ENCODE measurements at places on chromosomes 2 and 18.
A peak's percentile ranks its signal among the peaks of the same experiment; 100 is the strongest.

GRCh38 chr2:113240150-113240914, 38.4 kb downstream of the PAX8 start:
- DNase-seq = peak; percentile 94

- no peak for DNase-seq
Observed at GRCh38 chr2:34261701-34262100, 662.6 kb upstream of the FAM98A start.

DNA sequence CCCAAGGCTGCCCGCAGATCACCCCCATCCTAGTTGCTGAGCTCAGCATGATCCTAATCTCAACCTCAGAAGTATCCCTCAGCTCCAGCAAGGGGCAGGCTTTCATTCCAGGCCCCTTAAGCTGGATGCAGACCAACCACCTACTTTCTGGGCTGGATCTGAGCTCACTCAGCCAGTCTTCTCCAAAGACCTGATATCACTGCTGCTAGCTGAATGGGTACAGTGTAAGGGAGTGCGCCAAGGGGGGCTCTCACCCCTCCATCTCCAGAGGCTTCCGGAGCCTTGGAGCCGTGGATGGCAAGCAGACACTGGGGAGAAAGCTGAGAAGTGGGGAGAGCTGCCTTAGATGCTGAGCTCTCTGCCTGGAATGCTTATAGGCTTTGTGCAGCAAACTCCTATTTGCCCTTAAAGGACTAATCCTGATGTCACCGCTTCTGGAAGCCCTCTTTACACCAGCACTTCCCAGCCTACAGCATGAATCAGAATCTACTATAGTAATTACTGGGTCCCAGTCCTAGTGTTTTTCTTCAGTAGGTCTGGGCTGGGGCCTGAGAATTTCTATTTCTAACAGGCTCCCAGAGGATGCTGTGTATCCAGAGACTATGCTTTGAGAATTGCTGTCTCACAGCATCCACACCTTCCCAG, 31.0 kb downstream of the GYPC start:
- DNase-seq = no peak

GRCh38 chr2:73984203-73984921, at the start of gene TET3:
TET3 (plus strand) TSS chr2:73984910; CDS start chr2:73986404, 1,494 bp downstream.
- peak; percentile 69 for DNase-seq

GRCh38 chr2:63862806-63863205, 21.1 kb downstream of the UGP2 start:
- no peak for DNase-seq

DNA sequence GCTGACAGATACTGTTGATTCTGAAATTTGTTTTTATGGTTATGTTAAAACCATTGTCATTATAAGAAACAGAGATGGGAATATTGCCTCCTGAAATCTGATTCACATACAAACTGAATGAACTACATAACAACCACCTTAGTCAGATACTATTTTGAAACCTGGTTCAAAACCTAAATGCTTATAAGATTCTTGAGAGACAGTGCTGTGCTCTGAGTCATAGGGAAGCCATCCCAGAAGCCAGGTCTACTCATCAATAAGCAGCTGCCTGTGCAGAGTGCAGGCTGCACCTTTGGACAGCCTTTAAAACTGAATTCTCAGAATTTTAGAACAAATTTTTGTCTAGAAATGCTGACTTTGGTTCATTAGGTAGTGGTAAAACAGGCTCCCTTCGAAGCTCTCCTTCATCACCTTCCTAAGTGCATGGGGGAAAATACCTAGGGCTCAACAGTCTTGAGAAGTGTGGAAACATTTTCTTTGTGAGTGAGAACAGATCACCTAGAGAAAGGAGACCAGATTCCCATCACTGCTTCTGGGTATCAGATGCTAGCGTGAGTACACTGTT, at the start of gene SERPINB7:
SERPINB7 (plus strand) TSS at position 253 of the 565 bp plus-strand sequence. CDS start 6,955 bp downstream, outside the sequence.
- DNase-seq = no peak

DNA sequence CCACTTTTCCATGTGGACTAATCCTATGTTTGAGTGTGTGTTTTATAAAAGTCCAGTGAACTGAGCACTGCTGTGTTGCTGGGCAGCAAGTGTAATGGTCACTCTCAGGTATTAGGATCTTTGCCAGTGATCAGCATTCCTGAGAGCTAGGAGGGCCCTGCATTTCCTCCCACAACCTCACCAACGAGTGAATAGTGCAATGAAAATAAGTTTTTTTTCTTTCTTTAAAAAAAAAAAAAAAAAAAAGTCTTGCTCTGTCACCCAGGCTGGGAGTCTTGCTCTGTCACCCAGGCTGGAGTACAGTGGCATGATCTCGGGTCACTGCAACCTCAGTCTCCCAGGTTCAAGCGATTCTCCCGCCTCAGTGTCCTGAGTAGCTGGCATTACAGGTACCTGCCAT, 6.5 kb upstream of the OSBPL6 start:
- no peak for DNase-seq

DNA sequence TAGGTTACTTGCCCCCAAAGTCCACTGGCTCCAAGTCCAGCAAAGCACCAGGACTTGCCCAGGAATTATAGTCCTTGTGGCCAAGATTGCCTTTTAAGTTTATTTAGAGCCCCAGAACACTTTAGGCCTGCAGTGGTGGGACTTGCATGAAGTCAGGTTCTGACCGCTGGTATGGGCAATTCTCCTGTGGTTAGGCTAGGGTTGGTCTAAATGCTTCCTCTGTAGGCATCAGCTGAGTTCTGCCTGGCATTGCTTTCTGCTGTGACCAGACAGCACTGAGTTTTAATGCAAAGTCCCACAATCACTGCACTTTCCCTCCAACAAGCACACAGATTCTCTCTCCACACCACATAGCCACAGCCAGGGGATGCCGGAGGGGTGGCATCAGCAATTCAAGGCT, 64.5 kb downstream of the DDX18 start:
- no peak for DNase-seq

DNA sequence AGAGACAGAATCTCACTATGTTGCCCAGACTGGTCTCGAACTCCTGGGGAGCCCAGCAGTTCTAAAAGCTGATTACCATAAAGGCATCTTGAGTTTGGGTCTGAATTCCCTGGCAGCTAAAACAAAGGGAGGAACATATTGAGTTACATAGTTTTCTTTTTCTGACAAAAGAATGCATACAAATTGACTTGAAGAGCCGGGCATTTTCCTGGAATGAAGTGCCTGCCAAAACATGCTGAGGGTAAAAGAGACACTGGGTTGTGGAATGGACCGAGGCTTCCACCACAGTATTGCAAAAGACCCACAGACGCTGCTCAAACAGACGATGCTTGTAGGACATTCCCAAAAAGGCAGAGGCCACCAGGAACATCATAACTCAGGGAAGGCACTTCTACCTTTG, 35.1 kb upstream of the ROCK2 start:
- peak; percentile 53 for DNase-seq

DNA sequence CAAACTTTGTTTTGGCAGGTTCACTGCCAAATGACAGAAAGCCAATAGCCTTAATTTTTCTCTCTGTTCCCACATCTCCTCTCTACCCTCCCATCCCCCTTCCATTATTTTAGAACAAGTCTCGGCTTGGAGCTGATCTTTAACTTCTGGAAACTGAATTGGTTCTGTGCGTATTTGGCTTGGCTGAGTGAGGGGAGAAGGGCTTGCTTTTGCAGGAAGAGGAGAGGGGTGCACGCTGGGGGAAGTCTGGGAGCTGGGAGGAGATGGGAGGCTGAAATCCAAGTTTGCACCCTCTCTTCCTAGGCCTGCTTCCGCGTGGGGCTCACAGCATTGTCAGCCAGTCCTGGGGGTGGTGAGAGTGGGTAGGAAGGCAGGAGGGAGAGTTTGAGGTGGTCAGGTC, 176.1 kb upstream of the SPRED2 start:
- DNase-seq = peak; percentile 76

GRCh38 chr2:47336259-47337238, 66.4 kb upstream of the MSH2 start:
- DNase-seq = no peak

DNA sequence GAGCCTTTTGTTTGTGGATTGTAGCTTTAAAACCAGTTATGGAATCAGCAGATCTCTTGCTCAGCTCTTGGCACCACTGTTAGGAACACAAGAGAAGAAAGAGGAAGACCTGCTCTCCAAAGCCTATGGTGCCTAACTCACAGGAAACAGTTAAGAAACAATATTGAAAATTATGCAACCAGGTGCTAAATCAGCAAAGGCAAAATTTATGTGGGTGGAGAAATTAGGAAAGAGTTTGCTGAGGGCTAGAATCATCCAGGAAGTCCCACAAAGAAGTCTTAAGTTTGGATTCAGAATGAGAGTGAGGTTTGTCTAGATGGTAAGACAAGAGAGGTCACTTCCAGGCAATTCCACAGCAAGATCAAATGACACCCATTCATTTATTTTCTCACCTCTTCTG, 49.4 kb downstream of the AOX1 start:
- DNase-seq = no peak

- DNase-seq = no peak
Observed at GRCh38 chr18:13885009-13885408, 30.3 kb downstream of the MC2R start.

DNA sequence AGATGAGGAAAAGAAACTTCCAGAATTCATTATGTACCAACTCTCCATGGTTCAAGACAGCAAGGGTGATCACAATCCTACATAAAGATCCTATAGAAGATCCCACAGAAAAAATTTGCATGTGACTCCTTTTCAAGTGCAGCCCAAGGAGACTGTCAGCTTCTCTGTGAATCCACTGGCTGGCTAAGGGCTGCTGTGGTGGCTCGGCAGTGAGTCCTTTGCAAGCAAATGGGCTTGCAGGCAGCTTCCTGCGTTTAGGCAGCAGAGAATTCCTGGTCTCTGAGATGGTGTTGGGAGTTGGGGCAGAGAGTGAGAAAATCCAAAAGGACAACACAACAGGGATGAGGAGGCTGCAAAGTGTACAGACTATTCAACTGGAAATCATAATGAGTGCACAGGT, 43.4 kb downstream of the NABP1 start:
- no peak for DNase-seq

DNA sequence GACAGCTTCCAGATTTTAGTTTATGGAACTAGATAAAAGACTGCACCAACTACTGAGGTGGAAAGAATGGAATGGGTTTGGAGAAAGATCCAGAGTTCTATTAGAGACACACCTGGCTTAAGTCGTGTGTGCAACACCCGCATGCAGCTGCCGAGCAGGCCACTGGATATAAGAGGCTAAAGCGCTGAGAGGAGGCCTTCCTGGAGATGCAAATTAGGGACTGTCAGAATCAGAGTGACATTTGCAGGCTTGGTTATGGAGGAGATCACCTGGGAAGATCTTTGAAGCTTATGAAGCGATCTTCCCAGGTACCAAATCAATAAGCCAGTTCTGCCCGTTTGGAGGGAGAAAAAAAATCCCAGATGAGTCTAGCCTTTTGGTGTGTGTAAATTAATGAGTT, 30.4 kb upstream of the KLHL29 start:
- no peak for DNase-seq

DNA sequence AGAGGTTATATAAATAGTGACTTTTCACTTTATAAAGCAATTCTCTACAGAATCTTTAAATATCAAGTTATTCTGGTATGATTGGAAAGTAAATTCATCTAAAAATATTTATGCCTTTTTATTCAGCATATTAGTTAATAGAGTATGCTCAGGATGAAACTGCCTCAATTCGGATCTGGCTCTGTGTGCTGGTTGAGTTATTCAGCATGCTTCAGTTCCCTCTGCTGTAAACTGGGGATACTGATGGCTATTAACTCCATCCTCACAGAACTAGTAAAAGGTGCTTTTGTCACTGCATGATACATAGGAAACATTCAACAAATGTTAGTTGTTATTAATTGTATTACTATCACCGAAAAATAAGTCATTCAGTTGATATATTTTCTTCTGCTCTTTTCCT, 250.3 kb downstream of the NRXN1 start:
- DNase-seq = no peak

GRCh38 chr18:48413342-48413741, 4.2 kb upstream of the ZBTB7C start:
- DNase-seq = no peak

GRCh38 chr2:10447300-10447894, 730 bp downstream of the ODC1 start:
- DNase-seq = peak; percentile 69

GRCh38 chr2:142920571-142920970, 43.1 kb downstream of the KYNU start:
- DNase-seq = no peak

DNA sequence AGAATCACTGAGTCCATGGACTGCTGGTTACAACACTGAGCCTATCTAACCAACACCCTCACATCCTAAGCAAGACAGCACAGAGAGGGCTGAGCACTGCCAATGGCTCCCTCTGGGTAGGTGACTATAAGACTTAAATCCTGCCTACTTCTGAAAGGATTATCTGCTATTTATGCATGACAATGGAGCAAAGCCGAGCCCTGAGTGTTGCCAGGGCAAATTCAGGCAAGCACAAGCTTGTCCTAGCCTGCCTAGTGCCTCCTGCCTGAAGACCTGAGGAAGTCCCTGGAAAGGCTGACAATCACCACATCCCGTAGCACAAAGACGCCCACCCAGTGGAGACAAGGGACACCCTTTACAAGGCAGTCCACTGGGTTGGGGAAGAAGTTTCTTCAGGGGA, 129.7 kb downstream of the OSR1 start:
- peak; percentile 64 for DNase-seq

- DNase-seq = no peak
Observed at GRCh38 chr2:227161947-227162346, 2.1 kb downstream of the COL4A4 start.

DNA sequence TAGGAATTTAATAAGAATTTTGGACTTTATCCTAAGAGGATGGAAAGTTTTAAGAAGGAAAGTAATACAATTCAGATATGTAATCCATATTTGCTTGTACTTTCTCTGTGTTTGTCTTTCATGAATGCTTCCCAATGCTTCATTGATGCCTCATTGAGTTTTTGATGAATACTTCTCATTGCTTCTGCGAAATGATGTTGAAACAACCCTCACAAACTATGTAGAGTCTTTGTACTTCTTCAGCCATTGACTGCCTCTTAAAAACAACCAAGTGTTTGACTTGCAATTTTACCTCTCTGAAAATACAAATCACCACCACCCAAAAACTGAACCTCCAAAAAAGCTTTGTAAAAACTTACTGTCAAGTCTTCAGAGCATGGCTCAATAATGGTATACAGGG, 424.1 kb downstream of the ERBB4 start:
- DNase-seq = no peak

DNA sequence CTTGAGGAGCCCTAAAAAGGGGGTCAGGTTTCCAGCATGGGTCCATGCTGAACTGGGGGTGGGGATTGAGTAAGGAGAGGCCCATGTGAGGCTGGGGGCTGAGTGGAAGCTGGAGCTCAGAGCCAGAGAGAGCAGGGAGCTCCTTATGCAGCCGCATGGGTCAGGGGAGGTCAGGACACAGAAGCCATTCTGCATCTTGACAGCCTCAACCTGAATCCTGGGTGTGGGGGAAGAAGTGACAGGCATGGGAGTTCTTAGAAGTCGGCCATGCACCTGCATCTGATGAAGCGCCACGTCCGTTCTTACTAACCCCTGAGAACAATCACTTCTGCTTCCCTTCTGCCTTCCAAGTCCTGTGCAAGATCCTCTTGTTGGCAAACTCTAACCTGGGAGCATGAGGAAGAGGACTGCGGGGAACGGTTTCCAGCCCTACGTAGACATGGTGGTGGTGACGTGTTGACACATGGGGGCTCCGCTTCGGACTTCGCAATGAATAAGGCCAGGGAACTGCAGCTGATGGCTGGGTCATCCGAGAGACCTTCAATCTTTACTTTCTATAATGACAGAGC, 22.3 kb downstream of the GNLY start:
- DNase-seq = no peak
